Activated CD4-positive, alpha-beta T cell treated with anti-CD3 and anti-CD28 coated beads, Interleukin-10, Interleukin-2, amounts not matched to agents 100 ng/mL and 50 ng/mL, durations not matched to agents 16 hours and 8 hours (primary cell): ENCODE measurements at places on chromosomes 2 and 18.

- DNase-seq: no peak
These were observed 6.1 kb downstream of the NCKAP1 start for GRCh38 chr2:183031911-183032794.

DNA sequence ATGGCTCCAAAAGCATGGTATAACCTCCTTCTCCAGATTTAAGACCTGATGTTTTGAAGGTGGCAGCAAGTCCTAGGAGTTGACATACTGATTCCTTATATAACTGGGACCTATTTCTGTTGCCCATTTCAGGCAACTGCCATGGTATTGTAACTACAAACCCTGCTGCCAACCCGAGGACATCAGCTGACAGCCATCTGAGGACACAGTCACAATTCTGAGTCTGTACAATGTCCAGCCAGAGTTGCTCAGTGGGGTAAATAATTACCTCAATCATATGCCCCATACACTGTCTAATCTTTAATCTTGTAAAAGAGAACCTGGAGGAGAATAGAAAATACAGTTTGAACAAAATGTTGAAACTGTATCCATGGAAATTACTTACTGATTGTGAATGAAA is 8.7 kb upstream of the GAREM2 start:
- DNase-seq: no peak

- DNase-seq: no peak
These were observed 48.7 kb downstream of the ATIC start for GRCh38 chr2:215360596-215360995.

DNA sequence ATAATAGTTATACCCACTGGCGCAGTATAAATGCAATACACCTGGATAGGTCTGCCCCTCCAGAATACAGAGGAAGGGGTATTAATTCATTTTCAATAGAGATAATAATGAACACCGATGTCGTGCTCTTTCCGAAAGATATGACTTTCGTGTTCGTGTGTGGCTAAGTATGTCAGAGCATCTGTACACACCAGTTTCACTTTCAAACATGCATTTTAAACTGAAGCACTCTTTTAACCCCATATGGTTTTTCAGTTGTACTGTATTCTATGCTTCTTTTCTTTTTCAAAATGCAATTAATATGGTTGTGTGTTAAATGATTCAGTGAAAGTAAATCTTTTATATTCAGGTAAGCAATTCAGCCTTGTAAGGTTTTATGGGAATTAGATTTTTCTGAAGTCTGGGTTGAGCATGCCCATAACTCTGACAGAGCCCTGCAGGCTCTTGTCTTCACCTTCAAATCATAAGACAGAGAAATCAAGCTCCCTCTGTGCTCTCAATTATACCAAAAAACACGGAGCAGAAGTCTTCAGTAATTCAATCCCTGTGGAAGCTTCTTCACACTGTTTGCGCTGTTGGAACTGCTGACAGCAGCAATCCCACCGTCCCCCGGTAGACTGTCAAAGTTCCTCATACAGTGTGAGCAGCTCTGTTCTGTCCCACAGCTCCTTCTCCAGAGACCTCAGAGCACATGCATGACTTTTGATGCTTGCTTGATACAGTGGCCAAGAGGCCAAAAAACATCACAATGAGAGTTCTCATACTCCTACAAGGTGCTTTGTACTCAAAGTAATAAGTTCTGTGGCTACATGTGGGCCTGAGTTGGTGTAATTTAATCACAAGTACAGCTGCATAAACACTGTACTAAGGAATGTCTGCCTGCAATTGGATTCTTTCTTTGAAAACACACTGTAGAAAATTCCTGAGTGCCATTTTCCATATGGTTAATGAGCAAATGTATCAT is 186.8 kb downstream of the ZNF521 start:
- DNase-seq: peak; percentile 9

DNA sequence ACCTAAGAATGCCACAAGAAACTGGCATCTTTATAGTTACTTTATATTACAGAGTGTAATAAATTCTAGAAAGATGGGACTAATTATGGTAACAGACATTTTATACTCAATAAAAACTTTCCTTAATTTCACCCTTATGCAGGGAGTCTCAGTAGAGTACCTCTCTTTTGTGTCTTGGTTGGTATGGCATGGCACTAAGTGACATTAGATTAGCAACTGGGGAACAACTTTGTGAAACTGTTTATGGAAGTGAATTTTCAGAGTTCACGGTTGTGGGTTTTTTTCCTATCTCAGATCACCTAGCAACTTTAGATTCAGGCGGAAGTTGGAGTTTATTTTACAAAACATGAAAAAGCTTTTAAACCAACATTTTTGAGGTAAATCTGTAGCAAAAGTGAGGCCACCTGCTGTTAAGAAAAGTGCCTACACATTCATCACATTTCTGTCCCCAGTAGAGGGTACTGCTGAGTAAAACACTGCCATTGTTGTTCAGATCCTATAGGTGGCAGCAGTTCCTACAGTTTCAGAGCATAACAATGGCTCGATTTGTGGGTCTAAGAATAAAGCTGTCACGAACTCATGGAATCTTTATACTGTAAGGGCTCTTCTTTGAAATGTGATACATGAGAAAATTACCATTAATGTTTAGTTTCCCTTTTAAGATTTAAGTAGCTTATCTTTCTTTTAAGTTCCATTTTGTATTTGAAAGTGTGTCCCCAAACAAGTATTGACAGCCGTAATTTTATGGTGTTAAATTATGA is 117.6 kb downstream of the CAMKMT start:
- peak; percentile 83 for DNase-seq
